Forelimb muscle (tissue), 1 donor: ENCODE measurements at places on chromosomes 13 and 19.

DNA sequence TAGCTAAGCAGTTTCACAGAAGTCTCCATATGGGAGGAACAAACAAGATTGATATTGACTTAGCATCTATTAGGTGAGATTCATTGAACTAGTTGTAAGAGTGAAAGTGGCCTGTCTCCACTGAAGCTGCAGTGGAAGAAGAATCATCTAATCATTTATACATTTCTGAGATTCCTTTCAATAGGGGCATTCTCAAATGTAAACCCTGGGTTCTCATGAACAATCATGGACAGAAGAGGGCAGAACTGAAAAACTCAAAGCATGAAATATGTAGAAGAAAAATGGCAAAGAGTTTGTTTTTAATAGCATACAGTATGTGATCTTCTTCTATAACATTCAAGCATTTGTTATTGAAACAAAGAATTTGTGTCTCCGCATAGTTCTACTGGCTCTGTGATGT lies 17.6 kb upstream of the POSTN start:
- DNase-seq, result no peak

DNA sequence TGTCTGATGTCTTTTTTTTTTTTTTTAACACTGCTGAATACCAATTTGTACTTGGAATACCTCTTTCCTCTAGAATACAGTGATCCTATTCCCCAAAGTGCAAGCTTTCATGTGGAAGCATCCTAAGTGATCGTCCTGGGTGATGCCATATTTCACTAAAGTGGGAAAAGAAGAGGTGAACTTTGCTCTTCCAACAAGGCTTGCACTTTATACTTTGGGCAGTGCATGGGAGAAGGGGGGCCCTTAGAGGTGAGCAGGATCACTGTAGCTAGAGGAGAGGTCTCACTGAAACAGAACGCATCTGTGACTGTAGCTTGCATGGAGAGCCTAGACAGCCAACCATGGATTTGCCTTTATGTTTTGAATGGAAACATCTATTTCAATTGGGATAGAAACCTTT lies 173.8 kb downstream of the STK24 start:
- DNase-seq, result no peak

- DNase-seq, result no peak
Measured at GRCh38 chr19:3358689-3359014, 7.7 kb upstream of the NFIC start.

GRCh38 chr19:5134691-5135090 lies 165.8 kb downstream of the KDM4B start:
- DNase-seq, result no peak

GRCh38 chr19:7372810-7373209 lies 24.1 kb downstream of the ARHGEF18 start:
- no peak for DNase-seq

DNA sequence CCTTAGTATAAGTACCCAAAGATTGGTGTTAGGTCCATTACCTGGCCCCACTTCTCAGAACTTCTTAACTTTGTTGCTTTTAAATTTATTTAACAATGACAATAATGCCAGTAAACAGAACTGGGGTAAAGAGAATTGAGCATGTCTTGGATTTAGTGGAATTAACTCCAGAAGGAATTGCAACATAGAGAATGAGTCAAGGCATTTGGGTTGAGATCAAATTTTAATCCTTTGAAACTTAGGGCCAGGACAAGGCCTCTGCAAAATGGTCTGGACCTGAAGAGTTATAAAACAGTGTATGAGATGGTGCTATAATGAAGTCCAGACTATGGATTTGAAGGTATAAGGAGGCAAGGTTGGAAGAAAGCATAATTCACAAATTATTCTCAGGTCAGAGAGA lies 1030.4 kb downstream of the SLITRK5 start:
- no peak for DNase-seq

- no peak for DNase-seq
Measured at GRCh38 chr13:106882246-106882645, 314.3 kb upstream of the ARGLU1 start.

DNA sequence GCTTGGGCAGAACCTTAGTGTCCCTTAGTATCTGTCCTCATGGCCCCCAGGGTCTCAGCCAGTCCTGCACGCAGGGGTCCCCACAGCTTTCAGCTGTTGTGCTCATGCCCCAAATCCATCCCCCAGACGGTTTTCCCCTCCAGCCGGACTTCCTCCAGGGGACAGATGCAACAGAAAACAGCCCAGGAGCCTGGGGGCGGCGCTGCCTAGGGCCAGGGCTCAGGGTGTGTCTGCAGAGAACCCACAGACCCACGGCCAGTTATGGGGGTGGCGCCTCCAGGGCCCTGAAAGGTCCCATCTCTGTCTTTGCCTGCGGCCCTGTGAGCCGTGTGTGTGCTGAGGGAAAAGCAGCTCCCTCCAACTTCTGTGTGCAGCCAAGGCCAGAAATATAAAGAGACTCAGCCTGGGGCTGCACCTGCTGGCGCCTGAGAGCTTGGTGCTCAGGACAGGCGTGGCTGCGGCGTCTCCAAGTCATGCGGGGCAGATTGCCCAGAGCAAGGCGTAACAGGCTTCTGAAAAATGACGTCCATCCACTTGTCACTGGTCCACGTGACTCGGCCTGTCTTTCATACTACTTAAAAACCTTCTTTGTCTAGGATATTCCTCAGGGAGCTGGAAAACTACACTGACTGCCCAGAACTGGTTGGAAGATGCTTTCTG lies 22.1 kb upstream of the F7 start:
- DNase-seq, result peak; percentile 81

GRCh38 chr19:20154636-20155035 lies 12.4 kb upstream of the ZNF486 start:
- DNase-seq, result no peak

DNA sequence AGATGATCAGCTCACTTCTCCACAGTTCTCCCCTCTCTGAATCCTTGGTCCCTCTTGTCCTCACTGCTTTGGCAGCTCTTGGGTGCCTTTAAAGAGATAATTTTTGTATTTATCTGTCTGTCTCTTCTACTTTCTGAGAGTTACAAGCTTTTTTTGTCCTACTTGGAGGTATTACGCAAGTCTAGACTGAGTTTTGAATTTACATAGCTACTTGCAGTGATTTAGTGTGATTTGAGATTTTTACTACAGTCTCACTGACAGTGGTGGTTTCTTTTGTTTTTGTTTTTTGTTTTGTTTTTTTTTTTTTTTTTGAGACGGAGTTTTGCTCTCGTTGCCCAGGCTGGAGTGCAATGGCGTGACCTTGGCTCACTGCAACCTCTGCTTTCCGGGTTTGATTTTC lies 22.1 kb downstream of the URI1 start:
- no peak for DNase-seq

DNA sequence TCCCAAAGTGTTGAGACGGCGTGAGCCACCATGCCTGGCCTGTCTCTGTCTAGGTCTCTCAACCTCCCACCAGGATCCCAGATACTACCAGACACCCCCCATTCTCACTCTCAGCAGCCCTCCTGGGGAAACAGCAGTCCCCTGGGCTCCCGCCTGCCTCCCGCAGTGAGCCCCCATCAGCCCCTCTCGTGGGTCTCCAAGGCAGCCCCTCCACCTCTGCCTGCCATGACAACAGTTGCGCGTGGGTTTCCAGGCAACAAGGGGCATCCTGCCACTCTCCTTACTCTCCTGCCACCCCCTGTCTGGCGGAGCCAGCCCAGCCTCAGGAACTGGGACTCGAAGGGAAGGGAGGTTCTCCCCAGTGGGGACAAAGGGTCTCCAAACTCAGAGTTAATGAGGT lies 5.2 kb downstream of the LRRC4B start:
- no peak for DNase-seq

DNA sequence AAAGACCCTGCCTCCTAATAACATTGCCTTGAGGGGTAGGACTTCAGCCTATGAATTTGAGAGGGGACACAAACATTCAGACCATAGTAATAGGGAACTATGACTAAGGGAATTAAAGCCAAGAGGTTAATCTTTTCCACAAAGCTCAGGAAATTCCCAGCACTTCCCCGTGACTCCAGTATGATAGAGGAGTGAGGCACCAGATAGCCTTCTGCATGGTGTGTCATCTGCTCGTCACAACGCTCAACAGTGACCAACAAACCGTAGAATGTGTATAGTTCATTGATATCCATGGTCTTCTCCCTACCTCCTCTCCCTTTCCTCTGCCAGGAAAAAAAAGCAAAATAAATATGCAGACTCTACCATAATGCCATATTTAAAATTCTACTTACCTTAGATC lies 64.4 kb downstream of the B3GLCT start:
- no peak for DNase-seq

GRCh38 chr13:27362064-27362751 lies 62.2 kb upstream of the GTF3A start:
- peak; percentile 46 for DNase-seq

- no peak for DNase-seq
Measured at GRCh38 chr13:106755542-106755941, 187.6 kb upstream of the ARGLU1 start.

GRCh38 chr13:113495494-113496210 lies 5.1 kb upstream of the DCUN1D2 start:
- no peak for DNase-seq

GRCh38 chr13:40101708-40102359 lies 446.4 kb downstream of the COG6 start:
- no peak for DNase-seq

- DNase-seq, result peak; percentile 74
Measured at GRCh38 chr19:35882114-35882832, 13.9 kb downstream of the APLP1 start.

DNA sequence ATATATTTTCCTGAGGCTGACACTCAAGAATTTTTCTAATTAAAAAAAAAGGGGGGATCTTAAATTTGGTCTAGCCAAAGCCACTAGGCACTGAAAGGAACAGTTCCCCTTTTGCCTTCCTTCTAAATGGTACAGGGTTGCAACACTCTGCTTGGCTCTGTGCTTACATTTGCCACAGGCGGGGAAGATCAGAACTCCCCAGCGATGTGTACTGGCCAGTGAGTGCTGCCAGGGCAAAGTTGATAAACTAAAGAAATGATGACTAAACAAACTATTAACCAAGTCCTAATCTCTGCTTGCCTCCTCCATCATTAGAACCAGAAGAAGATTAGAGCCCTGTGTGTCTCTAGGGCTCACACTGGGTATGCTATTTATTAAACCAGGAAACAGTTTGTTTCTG lies 75.3 kb upstream of the SCEL start:
- DNase-seq, result no peak

- no peak for DNase-seq
Measured at GRCh38 chr19:16969135-16969534, 57.5 kb downstream of the CPAMD8 start.

GRCh38 chr19:57321751-57322150 lies 1.5 kb downstream of the ZNF543 start:
- no peak for DNase-seq
